Vagina (tissue), 2 donors: ENCODE measurements at places on chromosomes 11 and 22.

DNA sequence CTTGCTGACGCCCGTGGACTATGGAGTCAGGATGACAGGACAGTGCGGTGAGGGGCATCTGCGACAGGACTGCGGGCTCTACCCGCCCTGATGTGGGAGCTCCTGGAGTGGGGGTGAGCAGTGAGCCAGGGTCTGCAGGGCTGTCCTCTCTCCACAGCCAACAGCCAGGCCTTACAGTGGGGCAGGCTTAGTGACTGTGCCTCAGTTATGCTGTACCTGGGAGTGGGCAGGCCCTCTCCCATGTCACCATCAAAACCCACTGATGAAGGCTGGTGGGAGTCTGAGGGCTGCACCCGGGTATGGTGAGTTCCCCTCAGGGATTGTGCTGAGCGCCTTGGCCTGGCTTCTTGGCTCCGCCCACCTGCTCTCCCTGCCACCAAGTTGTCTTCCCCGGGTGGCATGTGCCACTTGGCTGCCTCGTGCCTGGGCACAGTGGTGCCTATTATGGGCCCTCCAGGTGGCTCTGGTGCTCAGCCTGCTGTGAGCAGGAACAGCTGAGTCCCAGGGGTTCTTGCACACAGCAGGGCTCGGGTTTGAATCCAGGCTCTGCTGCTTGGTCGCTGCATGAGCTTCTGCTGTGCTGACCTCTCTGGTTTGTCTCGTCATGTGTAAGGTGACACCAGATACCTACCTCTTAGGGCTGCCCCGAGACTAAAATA lies 4.1 kb upstream of the TRIOBP start:
- H3K4me3 ChIP-seq = no peak overlapping the region
- no peak overlapping the region for H3K27ac ChIP-seq
- H3K36me3 ChIP-seq = no peaks in the 10 kb centered on the region
- peaks cover 15% of the 10 kb centered on the region for H3K4me1 ChIP-seq
- H3K27me3 ChIP-seq = no peaks in the 10 kb centered on the region

DNA sequence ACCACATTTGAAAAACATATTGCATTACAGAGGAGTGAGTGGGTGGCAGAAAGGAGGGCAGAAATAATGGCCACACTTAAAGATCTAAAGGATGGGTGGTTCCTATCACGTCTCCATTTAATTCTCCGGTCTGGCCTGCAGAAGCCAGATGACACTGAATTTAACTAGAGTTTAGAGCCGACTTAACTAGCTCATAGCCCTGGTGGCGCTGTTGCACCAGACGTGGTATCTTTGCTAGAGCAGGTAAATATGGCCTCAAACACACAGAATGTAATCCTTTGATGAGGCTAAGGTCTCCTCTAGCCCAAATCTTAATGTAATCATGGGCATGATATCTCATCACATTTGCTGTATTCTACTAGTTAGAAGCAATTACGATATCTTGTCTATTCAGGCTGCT lies 51.5 kb upstream of the GAL start:
- H3K36me3 ChIP-seq = no peaks in the 10 kb centered on the region
- H3K27ac ChIP-seq = no peak overlapping the region
- no peak overlapping the region for H3K4me3 ChIP-seq
- no peak for DNase-seq
- H3K4me1 ChIP-seq = no peaks in the 10 kb centered on the region

GRCh38 chr22:31302537-31302936 lies 10.2 kb upstream of the PIK3IP1 start:
- no peak overlapping the region for H3K4me3 ChIP-seq
- no peaks in the 10 kb centered on the region for H3K4me1 ChIP-seq
- no peak for DNase-seq
- no peaks in the 10 kb centered on the region for H3K27me3 ChIP-seq
- no peaks in the 10 kb centered on the region for H3K36me3 ChIP-seq

DNA sequence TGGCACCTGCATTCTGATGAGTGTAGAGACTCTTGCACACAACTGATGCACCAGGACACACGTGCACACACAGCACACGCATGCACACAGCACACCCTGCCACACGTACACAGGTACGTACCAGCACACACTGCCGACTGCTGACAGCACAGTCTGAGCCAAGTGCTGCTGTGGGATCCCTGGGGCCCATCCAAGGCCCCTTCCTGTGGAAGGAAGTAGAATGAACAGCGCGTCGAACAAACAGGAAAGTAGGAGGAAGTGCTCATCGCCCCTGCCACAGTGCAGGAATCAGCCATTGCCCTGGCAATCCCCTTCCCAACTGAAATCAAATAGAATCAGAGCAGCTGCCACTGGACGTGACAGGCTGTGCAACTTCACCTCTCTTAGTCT lies 57.9 kb downstream of the CD82 start:
- no peaks in the 10 kb centered on the region for H3K36me3 ChIP-seq
- no peak overlapping the region for H3K4me3 ChIP-seq
- no peaks in the 10 kb centered on the region for H3K27me3 ChIP-seq
- peaks cover 9% of the 10 kb centered on the region for H3K4me1 ChIP-seq
- DNase-seq = peak; percentile 72
- H3K27ac ChIP-seq = no peak overlapping the region

- H3K36me3 ChIP-seq = peaks cover 28% of the 10 kb centered on the region
- no peak for DNase-seq
- H3K4me3 ChIP-seq = no peak overlapping the region
- peak overlapping the region; percentile 83 for H3K27ac ChIP-seq
- peaks cover 60% of the 10 kb centered on the region for H3K4me1 ChIP-seq
- no peaks in the 10 kb centered on the region for H3K27me3 ChIP-seq
These were observed 103.2 kb downstream of the ETS1 start for GRCh38 chr11:128484172-128484571.

GRCh38 chr11:65918211-65919140 lies at the start of gene C11orf68:
Gene C11orf68 (minus strand): TSS chr11:65919062. CDS start chr11:65919031, 31 bp downstream.
- peaks cover 60% of the 10 kb centered on the region for H3K4me1 ChIP-seq
- H3K27me3 ChIP-seq = no peaks in the 10 kb centered on the region
- H3K27ac ChIP-seq = peak within 1 kb of the TSS; percentile 93
- H3K36me3 ChIP-seq = no peaks in the 10 kb centered on the region
